ENCODE measurements at places on chromosomes 1 and 21.

DNA sequence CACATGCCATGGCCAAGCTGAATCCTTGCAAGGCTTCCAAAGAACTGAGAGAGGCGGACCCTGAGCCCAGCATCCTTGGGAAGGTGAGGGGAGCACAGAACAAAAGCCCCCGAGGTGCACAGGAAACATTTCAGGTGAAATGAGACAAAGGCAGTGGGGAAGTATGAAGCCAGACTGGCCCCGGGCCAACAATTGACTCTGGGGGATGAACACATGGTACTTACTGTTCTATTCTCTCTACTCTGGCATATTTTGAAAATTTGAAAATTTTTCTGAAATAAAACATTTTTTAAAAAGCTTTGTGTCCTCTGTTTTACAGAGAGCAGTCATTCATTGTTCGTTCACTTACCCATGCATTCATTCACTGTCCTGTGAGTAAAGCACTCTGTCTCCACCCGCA, 77.7 kb downstream of the GRIK3 start:
- DNase-seq: no peak

DNA sequence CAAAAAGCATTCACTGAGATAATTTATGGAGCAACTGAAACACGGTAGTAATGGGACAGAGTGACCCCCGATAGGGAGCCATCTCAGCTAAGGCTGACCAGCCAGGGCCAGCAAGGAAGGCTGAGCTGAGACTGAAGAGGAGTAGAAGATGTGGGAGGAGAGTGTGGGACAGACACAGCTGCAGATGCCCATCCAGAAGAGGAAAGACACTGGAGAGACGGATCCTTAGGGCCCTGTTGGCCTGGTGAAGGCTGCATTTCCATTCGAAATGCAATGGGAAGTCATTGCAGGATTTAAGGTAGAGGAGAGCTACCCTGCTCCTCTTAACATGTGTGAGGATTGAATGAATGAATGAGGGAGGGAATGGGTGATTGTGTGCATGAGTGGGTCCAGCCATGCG, 44.0 kb upstream of the LRP8 start:
- DNase-seq: no peak

DNA sequence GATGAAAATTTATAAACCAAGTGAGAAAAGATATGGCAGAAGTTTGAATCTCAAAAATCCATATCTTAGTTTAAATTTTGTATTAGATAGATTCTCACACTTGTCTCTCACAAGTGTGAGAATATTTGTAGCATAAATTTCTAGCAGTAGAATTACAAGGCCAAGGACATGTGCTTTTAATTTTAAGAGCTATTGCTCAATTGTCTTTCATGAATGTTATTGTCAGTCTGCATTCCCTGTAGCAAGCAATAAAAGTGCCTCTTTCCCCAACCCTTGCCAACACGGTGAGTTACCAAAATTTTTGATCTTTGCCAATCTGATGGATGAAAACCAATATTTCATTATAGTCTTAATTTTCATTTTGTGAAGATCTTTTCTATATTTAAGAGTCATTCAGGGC, 64.0 kb downstream of the CTH start:
- DNase-seq: no peak

DNA sequence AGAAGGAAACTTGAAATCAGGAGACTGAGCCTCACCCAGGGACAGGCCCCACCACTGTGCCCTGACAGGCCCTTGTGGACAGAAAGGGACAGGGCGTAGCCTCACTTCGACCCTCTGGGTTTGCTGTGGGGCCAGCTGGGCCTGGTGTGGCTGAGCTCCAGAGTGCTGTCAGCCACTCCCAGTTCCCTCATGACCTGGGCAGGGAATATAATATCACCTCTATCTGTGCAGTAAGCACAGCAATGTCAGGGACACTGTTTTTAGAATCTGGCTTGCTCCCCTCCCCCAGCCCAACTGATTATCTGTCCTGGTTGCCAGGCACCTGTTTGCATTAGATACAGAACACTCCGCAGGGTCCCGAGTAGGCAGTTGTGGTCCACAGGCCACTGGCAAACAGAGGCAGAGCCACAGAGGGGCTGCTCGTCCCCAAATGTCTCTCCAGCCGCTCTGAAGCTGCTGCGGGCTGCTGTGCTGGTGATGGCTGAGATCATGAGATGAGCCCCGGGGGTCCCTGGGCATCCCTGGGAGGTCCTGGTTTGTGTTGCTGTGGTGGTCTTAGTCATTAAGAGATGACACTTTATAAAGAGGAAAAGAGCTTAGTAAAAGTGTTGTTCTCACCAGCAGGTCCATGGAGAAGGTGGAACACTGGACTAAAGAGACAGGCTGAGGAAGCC, 51.6 kb downstream of the ETS2 start:
- no peak for DNase-seq

DNA sequence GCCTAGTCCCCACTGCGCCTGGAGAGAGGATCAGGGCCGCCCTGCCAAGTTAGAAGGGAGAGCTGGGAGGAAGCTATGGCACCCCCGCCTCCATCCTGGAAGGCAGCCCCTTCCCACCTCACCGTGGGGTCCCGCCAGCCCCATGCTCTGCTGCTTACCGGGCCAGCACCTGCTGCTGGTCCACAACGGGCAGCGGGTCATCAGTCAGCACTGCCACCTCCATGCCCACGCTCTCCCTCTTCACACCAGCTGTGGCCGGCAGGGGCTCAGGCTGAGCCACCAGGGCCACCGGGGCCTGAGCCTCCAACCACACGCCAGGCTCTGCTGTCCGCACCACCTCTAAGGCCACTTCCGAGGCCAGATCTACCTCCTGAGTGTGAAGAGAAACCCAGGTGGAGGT, 23.5 kb upstream of the DDOST start:
- no peak for DNase-seq

- no peak for DNase-seq
Measured at GRCh38 chr1:17627239-17628052, 87.9 kb downstream of the ARHGEF10L start.

Measured in stimulated activated CD4-positive, alpha-beta T cell treated with anti-CD3 and anti-CD28 coated beads, TNF-alpha, amount 100 ng/mL, for 1 hour (primary cell).